ENCODE measurements at places on chromosomes 6 and 20.
A peak's percentile ranks its signal among the peaks of the same experiment; 100 is the strongest.

- no peak for DNase-seq
- H3K36me3 ChIP-seq = no peaks in the 10 kb centered on the region
- H3K27me3 ChIP-seq = no peaks in the 10 kb centered on the region
- no peak overlapping the region for H3K4me3 ChIP-seq
- H3K27ac ChIP-seq = peak overlapping the region; percentile 37
Observed at GRCh38 chr6:15443119-15443830, 197.4 kb downstream of the JARID2 start.

DNA sequence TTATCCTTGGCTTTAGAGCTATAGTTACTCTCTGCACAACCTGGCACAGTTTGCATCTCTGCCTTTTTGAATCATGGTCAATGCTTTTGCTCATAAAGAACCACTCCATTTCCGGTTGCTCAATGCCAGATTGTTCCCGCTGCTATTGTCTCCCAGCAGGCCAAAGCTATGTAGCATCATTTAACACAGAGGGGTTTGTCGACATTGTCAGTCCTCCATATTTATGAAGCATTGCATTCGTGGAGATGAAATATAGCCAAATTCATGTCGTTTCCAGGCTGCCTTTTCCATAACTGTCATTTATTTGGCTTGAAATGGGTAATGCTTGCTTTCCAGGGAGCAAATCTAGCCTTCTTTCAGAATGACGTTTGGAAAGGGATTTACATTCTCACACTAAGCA is 598.8 kb downstream of the EPHA7 start:
- no peak overlapping the region for H3K27ac ChIP-seq
- no peak overlapping the region for H3K4me3 ChIP-seq
- no peaks in the 10 kb centered on the region for H3K27me3 ChIP-seq
- no peaks in the 10 kb centered on the region for H3K36me3 ChIP-seq
- no peaks in the 10 kb centered on the region for H3K4me1 ChIP-seq

- no peak overlapping the region for H3K4me3 ChIP-seq
- H3K36me3 ChIP-seq = no peaks in the 10 kb centered on the region
- H3K4me1 ChIP-seq = no peaks in the 10 kb centered on the region
- H3K27ac ChIP-seq = no peak overlapping the region
- H3K27me3 ChIP-seq = no peaks in the 10 kb centered on the region
Observed at GRCh38 chr20:6083926-6084325, 30.1 kb upstream of the LRRN4 start.

DNA sequence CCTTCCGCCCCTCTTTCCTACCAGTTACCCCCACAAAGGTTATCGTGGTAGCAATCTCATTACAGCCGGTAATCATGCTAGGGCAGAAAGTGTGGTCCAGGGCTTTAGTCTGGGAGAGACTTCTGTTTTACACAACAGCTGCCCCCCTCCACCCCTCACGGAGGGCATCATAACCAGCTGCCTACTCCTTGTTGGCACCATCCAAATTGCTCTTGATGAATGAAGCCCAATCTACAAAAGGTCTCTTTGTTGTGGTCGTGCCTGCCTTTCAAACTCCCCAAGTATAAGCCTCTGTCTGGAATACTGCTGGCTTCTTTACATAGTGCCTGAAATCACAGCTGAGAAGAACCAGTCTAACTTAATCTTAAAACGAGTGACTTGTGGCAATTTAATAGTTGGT is 157.9 kb downstream of the INSM1 start:
- H3K4me3 ChIP-seq = no peak overlapping the region
- no peak for DNase-seq
- peaks cover 69% of the 10 kb centered on the region for H3K36me3 ChIP-seq
- no peaks in the 10 kb centered on the region for H3K27me3 ChIP-seq
- H3K27ac ChIP-seq = peak overlapping the region; percentile 32

GRCh38 chr6:113805811-113806495 is 51.2 kb upstream of the MARCKS start:
- H3K27ac ChIP-seq = no peak overlapping the region
- no peak for DNase-seq
- H3K4me3 ChIP-seq = no peak overlapping the region
- H3K4me1 ChIP-seq = no peaks in the 10 kb centered on the region
- H3K36me3 ChIP-seq = no peaks in the 10 kb centered on the region
- no peaks in the 10 kb centered on the region for H3K27me3 ChIP-seq

DNA sequence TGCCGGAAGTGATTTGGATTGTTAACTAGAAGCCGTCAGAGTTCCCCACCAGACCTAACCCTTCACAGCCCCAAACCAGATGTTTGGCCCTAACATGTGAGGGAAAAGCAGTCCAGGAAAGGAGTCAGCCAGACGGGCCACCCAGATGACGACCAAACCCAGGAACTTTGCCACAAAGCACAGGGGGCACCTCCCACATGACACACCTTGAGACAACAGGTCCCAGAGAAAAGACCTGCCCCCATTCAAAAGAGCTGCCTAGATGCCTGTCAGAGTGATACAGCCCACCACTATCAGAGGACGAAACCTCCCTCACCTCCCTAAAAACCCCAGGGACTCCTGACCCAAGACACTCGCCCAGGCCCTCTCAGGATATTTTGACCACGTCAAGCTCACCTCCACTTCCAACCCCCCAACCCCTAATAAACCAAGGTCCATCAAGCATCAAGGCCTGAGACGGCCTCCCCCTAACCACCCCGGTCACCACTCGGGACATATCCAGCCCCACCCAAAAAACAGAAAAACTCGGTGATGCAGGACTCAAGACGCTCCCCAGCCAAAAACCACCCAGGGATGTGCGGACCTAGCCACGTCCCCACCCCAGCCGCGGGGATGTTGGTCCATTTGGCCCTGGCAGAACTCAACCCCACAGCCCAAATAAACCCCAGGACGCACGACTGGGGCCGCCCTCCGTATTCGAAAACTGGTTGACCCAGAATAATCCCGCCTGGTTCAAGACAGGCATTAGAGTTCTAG is 662 bp downstream of the ZNF343 start:
- no peaks in the 10 kb centered on the region for H3K27me3 ChIP-seq
- DNase-seq = no peak
- H3K4me3 ChIP-seq = peak overlapping the region; percentile 88
- no peaks in the 10 kb centered on the region for H3K36me3 ChIP-seq

DNA sequence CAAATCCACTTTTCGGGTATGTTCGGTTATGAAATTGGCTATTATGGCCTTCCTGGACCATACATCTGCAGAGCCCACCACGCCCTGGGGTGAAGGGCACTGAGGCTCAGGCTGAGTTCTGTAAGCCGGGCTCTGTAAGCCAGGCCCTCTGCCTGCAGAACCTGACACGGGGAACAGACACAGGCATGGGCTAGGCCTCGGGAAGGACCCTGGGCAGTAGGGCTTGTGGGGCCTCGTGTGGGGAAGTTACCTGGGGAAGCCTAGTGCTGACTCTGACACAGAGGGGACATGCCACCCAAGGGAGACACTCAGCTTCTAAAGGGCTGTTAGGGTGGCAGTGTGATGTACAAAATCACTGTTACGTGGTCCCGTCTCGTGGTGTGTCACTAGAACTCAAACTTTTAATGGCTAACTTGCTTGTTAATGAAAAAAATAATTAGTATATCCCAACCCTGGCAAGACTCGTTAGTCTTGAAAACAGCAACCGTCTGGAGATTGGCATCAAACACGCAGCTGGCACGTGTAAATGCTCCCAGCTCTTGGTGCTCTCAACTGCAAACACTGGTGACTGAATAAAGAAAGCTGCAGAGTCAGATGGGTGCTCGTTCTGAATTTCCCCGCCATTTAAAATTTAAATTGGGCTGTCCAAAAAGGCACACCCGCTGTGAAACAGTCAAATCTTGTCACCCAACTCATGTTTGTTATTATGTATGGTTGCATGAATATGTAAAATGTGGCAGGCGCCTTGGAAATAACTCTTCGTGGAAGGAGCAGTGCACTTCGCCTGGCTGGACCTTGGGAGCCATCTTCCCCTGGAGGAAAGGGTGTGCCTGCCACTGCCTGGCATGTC is 23.6 kb upstream of the TCFL5 start:
- H3K27ac ChIP-seq = no peak overlapping the region
- DNase-seq = no peak
- peaks cover 49% of the 10 kb centered on the region for H3K36me3 ChIP-seq
- H3K4me1 ChIP-seq = no peaks in the 10 kb centered on the region
- no peaks in the 10 kb centered on the region for H3K27me3 ChIP-seq

DNA sequence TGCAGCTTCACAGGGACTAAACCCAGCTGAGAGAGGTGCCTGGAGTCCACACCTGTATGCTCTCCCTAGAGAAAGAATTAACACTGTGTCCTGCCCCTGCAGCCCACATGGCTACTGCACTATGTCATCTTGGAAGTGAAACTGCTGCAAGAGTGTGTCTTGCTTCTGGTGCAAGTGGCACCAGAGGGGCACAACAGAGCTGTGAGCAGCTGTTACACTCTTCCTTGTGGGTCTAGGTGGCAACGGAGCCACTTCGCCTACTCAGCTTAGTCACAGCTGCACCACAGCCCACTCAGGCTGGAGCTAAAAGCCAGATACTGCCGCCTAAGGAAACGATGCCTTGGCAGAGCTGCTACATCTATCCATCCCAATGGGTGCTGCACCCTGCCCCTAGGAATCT is 391.4 kb downstream of the COL12A1 start:
- DNase-seq = no peak
- no peaks in the 10 kb centered on the region for H3K4me1 ChIP-seq
- H3K27ac ChIP-seq = no peak overlapping the region
- H3K36me3 ChIP-seq = no peaks in the 10 kb centered on the region

DNA sequence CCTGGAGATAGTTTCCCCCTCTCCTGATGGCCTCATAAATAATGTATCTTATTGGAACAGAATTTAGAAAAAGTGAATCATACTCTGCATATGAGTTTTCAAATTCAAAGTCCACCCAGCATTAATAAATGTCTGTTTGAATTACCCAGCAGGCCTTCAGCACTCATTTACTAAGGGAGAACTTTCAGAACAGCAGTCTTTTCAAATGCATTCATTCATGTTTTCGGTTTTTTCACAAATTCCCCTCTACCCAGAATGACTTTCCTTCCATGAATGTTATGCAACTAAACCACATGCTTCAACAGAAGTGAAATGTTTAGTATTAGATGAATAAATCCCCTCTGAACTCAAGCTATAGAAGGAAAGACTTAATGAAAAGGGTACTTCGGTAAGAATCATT is 92.4 kb downstream of the RTN4IP1 start:
- no peak overlapping the region for H3K27ac ChIP-seq
- DNase-seq = no peak
- no peaks in the 10 kb centered on the region for H3K27me3 ChIP-seq
- no peak overlapping the region for H3K4me3 ChIP-seq

GRCh38 chr6:111842271-111842822 is 30.9 kb downstream of the FYN start:
- H3K27me3 ChIP-seq = no peaks in the 10 kb centered on the region
- H3K27ac ChIP-seq = no peak overlapping the region

- H3K27me3 ChIP-seq = no peaks in the 10 kb centered on the region
- H3K27ac ChIP-seq = no peak overlapping the region
- no peaks in the 10 kb centered on the region for H3K36me3 ChIP-seq
- H3K4me3 ChIP-seq = no peak overlapping the region
- no peak for DNase-seq
- no peaks in the 10 kb centered on the region for H3K4me1 ChIP-seq
Observed at GRCh38 chr6:112571488-112572270, 224.5 kb downstream of the RFPL4B start.

- no peak overlapping the region for H3K27ac ChIP-seq
- H3K4me3 ChIP-seq = no peak overlapping the region
Observed at GRCh38 chr6:54559136-54559535, 250.9 kb downstream of the TINAG start.
